ENCODE measurements at places on chromosomes 5 and 9. TPM values are rescaled to one million over a fixed set of nuclear protein-coding genes. Genes with fewer than 3 reads are reported as not detected.

DNA sequence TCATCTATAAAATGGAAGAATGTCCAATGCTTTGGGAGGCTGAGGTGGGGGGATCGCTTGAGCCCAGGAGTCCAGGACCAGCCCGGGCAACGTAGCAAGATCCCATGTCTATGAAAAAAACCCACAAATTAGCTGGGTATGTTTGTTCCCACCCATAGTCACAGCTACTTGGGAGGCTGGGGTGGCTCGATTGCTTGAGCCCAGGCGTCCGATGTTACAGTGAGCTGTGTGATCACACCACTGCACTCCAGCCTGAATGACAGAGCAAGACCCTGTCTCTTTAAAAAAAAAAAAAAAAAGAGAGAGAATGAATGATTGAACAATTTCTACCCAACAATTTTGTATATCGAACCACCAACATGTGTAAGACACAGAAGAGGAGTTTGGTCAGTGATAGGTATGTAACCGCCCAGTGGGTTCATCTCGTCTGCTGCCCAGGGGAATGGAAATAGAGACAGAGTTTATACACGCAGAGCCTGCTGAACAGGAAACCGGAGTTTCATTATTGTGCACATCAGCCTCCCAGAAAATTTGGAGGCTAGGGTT lies 26.2 kb upstream of the ERGIC1 start:
- no peak for DNase-seq

DNA sequence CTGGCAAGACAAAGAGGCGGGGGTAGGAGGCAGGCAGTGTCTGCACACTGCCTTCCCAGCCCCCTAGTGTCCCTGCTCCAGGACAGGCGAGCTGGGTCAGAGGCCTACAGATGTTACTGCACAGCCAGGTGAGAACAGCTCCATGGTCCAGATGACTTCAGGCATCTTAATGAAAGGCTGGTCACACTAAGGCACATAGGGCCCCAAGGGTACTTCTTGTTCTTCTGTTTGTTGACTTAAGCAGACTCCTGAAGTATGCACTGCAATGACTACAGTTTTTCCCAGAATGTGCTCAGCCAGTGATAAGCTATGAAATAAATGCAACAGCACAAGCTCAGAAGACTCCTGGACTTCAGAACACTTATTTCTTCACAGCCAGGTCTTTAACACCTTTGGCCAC lies 27.4 kb downstream of the ATPSCKMT start:
- DNase-seq, result no peak

DNA sequence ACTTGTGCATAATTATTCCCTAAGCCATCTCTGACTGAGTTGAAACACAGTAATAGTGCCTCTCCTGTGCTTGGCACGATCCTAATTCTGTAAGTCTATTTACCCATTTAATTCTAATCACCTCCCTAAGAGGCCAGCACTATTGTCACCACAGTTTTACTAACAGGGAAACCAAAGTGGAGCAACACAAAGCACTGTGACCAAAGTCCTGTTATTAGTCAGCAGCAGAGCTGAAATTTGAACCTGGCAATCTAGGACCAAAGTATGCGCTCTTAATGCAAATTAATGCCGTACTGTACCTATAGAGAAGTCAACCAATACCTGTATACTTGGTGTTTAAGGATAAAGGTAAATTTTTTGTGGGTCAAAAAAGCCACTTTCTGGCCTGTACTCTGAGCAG lies 77.1 kb upstream of the CNTLN start:
- no peak for DNase-seq

DNA sequence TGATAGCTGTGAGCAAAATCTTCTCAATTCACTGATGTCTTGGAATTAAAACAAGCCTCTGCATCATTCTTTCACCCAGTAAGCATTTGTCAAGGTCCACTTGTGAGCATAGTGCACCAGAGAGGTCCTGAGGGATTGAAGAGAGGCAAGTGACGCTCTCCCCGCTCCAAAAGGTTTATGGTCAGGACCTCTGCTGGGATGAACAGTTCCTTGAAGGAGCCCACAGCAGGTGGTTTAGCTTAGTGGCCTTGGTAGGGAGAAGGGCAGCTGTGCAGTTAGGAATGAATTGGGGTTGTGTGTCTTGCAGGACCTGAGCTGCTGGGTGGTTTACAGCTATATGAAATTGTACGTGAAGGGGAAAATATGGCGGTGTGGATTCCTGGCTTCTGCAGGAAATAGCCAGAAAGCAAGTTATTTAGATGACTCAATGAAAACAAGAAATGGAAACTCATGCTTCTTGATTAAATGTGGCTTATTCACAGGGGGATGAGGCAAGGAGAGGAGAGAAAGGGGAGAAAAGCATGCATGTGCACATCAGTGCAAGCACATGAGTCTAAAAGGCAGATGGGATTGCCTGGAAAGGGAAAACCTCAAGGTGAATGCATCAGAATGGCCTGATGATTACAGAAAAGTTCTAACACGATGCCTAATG lies 42.0 kb downstream of the SUB1 start:
- no peak for DNase-seq

DNA sequence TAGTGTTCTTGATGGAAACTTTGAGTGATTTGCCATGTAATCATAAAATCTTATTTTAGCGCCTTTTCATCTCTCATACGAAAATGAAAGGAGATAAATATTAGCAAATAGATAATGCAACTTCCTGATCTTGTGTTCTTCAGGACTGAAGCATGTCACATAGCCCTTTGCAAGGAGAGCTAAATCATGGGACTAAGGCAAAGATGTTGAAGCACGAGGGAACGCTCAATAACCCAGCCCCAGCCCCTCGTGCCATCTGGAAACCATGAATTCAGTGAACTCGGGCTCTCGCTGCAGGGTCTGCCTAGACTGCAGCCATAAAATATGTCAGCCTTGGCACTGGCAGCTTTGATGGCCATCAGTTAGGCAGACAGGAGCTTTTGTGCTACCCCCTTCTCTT lies 58.2 kb downstream of the F2RL2 start:
- DNase-seq, result no peak

DNA sequence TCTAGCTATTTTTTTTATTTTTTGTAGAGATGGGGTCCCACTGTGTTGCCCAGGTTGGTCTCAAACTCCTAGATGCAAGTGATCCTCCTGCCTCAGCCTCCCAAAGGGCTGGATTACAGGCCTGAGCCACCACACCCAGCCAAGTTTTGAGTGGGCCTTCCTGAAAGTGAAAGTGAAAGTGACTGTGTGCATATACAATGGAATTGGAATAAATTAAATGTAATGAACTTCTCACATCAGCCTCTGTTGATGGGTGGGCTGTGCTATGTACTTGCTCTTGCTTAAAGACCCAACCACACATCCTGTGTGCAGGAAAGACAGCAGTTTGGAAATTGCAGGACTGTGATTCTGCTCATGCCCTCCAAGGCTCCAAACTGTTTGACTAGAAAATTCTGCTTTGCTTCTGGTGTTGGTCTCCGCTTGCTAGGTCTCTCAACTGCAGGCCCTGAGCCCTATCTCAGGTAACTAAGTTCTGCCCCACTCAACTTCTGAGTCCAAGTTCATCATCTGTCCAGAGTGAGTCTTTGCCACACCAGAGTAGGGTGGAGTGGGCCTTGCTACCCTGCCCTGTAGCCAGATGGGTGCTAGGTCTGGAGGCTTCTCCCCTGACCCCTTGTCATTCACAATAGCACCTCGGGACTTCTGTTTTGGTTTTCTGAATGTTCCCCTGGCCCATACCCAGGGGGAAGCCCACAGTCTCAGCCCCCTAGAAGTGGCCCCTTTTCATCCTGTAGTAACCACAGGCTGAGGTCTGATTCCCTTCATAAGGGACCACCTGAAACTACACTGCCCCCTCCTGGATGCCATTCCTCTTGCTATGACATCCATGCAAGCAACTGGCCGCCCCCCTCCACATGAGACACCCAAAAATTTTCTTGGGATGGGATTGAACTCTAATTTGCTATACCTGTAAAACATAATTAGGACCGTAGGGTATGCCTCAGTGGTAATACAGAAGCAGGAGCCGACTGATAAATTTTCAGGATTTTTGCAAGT lies 36.5 kb upstream of the RAD23B start:
- no peak for DNase-seq

- peak; percentile 25 for DNase-seq
Measured at GRCh38 chr9:116476935-116477381, 210.1 kb upstream of the TRIM32 start.

GRCh38 chr5:34556509-34556782 lies 99.7 kb upstream of the RAI14 start:
- DNase-seq, result no peak

DNA sequence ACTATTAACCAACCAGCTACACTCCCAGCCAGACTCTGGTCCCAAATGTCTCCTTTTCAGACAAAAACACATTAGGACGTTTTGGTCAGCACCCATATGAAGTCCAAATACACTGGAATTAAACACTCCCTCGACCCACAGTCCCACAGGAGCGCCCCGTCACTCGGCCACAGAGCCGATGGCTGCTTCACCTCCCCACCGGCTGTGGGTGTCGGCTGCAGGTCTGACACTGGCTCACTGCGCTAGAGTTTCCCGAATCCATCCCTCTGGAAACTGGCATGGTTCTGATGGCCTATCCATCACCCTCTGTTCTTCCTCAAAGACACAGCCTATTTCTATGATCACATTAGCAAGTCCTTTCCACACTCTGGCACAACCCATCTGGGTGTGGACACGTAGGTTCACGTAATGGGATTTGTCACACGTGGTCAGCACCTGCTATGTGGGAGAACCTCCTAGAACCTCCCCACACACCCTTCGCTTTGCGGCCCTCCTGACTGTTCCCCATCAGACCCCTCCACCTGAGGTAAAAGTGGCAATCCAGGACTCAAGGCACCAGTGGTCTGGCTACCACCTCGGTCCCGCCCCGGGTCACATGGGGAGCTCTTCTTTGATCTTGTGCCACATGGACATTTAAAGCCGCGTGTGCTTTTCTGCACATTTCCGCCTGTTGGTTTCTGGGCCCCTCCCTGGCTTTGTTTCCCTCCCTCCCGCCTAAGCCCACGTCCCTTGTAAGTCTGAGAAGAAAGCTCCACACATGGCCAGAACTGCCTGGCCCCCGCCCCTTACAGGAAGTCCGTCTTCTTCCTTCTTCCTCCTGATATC lies 131.1 kb upstream of the PHYKPL start:
- DNase-seq, result no peak

- DNase-seq, result peak; percentile 72
Measured at GRCh38 chr9:32928145-32928763, 73.2 kb downstream of the APTX start.

GRCh38 chr5:155651-156410 lies 35.5 kb upstream of the LRRC14B start:
- DNase-seq, result no peak

SOHLH1 gene
- total RNA-seq, result not detected

FBLL1 gene
- total RNA-seq, result not detected

ITGA1 gene
- not detected for total RNA-seq

LEAP2 gene
- total RNA-seq, result not detected

All from G401 (cell line).